ENCODE measurements at places on chromosomes 2 and 18.

DNA sequence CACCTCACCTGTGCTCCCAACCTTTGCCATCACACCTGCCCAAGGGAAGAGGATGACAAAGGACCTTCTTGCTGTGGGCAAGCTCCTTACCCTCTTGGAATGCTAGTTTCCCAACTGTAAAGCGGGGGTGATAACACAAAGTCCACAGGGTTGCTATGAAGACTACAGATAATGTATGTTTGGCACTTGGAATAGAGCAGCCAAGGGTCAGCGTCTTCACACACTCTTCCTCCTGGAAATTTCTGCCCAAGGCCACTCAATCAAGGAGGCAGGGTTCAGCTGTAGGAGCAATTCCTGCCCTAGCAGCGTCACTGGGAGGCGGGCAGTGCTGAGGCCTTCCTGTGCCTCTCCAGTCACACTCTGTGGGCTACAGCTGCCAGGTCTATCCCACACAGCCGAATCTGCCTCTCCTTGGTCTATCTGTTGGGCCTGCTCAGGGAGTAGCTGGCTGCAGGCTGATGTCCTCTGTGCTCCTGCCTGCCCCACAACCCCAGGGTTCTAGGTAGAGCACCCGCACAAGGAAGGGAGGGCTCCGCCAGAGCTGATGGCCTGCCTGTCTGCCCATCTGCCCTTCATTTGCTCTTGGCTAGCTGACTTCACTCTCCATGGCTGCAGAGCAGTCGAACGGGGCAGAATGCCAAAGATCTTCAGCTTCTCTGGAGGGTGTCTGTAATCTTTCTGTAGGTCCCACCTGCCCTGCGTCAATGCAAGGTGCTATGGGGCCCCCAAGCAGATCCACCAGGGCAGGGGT is 91.9 kb downstream of the MRO start:
- no peak for DNase-seq

DNA sequence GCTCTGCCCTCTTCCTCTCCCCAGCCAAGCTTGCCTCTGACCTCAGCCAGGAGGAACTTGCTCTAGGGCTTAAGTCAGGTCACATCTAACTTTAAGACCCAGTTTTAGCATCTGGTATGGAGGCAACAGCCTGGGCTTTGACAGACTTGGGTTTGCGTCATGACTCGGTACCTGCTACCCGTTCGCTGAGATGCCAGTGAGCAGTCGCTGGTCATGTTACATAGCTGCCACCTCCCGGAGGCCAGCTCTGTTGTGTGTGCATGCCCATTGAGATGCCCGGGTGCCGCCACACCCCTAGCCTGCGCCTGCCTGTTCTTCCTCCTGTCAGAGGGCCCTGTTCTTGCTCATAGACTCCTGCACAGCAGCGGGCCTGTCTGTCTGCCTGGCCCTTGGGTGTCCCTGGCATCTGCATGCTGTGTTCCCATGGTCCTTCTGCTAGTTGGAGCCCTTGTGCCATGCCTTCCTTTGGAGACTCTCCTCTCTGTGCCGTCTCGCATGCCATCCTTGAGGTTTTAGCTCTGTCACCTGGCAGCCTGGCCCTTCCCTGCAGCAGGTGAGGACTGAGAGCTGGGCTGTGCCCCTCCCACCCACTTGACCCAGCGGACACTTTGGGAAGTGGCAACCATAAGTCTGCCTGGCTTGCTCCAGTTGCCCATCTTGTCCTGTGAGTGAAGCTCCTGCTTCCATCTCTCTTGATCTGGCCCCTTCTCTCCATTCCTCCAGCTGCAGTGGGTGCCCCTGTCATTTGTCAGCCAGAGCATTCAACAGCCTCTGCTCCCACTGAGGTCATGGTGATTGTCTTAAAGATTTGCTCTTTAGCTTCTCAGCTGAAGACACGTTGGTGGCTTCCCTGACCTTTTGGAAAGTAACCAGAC is 24.9 kb downstream of the ASAP2 start:
- DNase-seq, result no peak

DNA sequence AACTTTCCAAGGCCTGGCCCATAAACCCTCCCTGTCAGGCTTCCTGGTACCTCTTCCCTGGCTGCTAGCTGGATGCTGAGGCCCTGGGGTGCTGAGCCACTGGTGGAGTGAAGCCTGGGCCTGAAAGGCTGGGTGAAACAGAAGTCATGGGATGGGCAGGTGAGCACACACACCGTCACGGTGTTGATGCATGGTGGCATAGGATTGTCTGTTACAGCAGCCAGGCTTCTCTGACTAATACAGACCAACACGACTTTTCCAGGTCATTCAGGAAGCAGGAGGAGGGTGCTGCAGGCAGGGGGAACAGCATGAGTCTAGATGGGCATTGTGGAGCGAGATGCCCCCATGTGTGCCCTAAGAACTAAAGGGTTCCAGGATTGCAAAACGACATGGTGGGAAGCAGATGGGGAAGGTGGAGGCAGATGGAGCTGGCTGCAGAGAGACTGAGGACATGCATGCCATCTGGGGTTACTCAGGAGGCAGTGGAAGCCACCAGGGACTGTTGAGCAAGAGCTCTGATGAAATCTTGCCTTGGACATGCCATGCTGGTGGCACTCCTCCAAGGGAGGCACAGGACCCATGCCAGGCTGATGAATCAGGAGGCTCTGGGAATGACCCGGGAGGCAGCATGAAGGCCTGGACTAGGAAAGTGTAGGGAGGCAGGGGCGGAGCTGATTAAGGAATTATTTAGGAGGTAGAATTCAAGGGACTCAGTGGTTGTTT is 480.9 kb downstream of the TSN start:
- DNase-seq, result no peak

DNA sequence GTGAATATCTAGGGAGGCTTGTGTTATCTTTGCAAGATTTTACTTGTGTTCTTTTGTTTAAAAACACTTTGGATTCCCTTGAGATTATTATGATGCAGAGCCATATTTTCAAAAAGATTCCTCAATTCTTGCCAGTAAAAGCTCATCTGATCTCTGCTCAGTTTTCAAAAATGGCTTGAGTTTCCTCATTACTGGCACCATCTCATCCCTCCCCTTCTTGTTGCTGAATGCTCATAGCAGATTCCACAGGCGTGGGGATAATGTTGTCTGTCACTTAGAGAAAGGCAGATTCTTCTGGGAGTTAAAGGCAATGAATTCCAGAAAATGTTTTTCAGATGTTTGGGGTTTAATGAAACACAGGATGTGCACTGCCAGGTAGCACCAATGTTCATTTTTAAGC is 170.4 kb upstream of the TANK start:
- DNase-seq, result no peak

DNA sequence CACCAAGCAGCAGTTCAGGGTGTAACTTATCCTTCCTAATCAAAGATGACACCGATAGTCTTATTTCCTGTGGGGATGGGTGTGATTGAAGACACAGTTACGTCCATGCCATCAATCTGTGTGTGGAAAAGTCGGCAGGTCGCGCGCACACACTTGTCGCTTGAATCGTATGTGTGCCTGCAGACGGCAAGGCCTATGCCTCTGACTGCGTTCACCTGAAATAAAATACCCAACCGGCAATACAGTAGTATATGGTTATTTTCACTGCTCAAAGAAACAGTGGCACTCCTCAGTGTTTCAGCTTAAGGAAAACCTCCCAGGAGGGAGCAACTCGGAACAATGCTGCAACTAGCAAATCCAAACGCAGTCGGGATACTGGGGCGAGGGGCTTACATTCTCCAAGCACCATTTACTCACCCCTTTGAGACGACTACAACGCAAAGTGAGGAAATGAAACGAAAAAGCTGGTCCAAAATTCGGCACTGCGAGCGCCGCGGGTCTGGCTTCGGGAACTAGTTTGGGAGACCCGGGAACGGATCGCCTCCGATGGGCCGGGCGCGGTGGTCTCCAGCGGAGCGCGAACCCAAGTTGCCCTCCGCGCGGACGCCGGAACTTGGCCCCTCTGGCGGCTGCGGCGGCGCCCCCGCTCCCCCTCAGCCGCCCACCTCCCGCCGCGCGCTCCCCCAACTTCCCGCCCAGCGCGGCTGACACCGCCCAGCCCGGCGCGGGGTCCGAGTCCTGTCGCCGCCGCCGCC is 675 bp downstream of the PRKD3 start:
- no peak for DNase-seq

DNA sequence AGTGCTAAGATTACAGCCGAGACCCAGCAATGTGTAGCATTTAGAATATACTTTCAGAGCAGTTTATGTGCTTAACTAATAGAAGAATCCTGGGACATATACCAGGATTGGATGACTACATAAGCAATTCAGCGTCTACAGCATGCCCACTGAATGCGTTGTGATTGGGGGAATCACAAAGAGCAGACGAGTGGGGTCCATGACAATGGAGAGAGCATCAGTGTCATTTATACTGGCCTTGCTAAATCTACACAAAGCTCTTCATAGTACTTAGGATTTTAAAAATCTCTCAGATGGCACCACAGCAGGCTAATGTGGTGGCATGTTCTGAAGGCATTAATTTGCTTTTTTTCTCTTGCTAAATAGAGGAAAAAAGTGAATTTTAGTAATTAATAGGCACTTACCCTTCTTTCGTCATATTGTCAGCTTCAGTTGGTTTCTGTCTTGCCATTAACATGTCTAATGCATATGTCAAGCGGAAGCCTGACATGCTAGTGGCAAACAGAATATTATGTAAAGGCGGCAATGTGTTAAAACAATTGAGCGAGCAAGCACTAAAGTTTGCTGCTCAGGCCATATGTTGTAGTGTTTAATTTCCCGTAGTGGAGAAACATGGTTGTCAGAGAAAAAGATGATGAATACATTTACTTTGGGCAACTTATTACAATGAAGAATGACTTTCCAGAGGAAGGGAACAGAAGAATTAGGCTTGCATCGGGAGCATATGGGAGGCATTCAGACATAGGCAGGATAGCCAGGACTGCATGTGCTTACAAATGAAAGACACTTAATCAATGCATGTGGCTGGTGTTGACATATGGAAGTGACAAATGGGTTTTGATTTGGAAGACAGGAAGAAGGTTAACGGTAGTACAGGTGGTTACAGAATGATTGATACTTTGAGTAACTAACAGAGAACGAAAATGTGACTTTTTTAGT is 145.2 kb downstream of the ICOS start:
- DNase-seq, result no peak

GRCh38 chr2:138818556-138818955 is 38.4 kb upstream of the NXPH2 start:
- no peak for DNase-seq

GRCh38 chr2:78861546-78861945 is 164.0 kb upstream of the REG3G start:
- DNase-seq, result no peak

DNA sequence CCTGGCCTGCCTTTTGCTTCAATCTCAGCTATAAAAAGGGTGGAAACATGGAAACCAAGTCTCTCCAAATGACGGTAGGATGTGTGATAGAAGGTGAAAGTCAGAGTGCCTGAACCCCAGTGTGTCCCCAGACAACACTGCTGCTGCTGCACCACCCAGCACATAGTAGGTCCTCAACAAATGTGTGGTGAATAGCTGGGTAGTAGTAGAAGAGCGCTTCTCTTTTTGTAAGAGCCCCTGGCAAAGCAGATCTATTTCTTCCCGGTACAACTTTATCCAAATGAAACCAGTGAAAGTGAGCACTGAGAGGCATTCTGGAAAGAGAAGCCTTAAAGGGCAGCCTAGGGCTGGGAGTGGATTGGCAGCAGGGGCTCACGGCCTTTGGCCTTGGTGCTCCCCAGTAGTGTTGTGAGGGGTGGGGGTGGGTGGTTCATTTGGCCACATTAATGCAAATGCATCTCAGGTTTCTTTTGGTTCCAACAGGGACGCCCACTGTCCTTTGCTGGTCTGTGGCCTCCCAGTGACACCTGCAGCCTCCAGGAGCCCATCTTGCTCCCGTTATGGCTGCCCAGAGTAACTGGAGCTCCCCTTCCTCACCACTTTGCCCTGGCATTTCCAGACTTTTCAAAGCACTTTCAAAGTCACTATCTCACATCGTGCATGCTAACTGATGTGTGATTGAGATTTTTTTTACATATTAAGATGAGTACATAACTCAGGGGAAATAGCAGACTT is 304.3 kb upstream of the EPAS1 start:
- DNase-seq, result no peak

DNA sequence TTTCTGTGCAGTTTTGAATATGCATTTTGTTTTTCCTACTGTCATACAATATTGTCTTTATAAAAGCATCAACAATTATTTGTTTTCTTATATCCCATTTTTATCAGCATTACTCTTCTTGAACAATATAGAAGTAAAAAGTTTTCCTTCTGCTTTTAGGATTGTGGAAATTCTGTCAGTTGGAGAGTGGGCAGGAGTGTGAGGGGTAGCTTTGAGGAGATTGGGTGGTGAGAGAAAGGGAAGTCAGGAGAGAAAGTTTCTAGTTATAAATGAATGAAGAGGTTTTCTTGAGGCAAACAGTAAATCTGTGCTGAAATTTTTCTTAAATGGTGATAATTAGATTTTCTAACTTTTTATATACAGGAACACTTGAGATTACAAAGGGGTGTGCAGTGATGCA is 151.7 kb upstream of the NOSTRIN start:
- no peak for DNase-seq

DNA sequence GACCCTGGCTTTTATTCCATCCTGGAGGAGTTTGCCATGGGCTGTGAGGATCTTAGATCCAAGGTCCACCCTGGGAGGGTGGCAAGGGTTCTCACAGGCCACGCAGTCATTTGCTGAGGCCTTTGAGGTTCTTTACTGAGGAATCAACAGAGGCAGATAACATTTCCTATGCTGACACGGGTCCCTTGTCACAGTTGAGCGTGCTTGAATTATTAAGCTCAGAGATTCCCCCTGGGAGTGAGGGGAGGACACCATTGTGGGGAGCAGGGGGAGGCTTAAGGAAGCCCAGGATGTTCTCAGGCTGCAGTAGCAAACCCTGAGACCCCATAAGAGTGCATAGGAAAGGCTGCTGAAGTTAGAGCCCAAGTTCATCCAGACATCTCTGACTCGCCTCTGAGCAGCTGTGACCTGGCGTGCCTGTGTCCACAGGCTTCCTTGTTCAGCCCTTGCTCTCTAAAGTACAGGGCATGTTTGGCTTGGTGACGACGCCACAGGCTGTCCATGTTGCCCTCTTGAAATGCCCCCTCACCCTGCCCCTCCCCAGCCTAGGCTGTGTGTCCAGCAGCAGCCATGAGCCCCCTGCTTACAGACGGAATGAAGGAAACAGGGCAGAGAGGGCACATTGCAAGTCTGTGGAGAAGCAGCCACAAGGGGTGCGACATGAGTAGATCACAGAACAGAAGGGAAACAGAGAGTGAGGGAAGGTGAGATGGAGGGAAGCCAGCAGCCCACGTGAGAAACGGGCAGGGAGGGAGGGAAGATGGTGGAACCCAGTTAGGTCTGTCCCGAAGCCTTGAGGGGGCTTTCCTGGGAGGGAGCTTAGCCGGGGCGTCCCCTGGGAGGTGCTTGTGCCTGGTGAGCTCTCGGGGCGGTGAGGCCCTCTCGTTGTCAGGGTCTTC is 34.0 kb downstream of the NAPG start:
- DNase-seq, result peak; percentile 44

- peak; percentile 72 for DNase-seq
Observed at GRCh38 chr2:181780047-181780651, 99.8 kb upstream of the NEUROD1 start.

DNA sequence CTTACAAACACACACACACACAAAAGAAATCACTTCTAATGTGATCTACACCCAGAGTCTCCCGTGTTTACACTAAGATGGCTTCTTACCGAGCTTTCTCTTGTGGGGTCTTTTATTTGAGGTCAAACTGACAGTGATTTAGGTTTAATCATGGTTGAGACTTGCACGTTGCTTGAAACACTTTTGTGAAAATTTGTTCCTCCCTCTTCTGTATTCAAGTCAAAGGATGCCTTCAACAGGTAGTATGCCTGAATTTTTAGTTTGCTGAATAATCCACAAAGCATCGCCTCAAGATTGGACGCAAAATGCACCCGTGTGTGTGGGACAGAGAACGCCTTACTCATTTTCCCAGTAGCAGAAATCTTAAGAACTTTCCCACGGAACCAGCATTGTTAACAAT is 4.0 kb upstream of the ZNF516 start:
- DNase-seq, result no peak

Measured in LHCN-M2 (cell line).